Activated naive CD4-positive, alpha-beta T cell (primary cell): ENCODE measurements at places on chromosomes 2 and 18.
A peak's percentile ranks its signal among the peaks of the same experiment; 100 is the strongest.

DNA sequence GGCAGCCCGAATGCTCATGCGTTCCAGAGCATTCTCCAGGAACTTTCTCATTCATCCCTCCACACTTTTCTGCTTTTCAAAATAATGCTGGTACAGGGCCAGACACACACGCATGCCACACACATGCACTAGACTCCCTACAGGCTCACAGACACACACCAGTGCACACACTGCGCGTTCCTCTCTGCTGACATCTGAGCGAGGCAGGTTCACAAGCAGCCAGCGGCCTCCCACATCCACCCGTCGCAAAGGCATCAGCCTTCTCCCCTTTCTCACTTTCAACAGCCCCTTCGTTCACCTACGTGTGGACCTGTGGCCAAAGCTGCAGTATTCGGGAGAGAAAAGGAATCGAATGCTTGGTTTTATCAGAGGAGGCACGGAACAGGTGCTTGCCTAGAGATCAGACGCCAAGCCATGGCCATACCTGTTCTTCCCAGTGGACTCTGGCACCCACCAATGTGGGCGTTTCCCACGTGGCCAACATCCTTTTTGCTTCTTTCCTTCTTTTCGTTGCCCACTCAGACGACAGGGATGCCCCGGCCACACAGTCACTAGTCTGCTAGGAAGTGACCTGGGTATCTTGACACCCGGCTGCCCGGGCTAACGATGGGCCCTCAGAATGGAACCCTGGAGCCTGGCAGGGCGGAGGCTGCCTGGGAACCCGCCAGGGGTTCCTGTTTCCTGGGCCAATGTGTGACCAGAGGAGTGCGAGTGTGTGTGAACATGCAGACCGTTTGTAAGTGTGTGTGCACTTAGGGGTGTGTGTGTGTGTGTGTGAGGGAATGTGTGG lies 85.8 kb upstream of the ID2 start:
- no peak for DNase-seq

GRCh38 chr2:29831560-29831959 lies 89.8 kb downstream of the ALK start:
- no peak for DNase-seq

DNA sequence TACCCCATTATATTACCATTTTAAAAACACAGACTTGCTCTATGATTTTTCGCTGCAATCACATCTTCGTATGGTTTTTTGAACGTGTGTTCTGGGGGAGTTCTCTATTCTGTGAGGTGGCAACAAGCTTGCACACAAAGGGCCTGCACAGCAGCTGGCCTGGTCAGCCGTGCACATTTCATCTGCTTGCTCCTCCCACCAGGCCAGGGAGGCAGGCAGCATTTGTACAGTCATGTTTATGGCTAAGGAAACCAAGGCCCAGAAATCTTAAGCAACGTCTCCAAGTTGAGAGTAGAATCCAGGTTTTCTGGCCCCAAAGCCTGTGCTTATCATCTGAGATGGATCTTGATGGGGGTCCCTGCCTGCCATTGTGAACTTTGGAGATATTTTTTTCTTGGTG lies 106.4 kb upstream of the SMIM21 start:
- no peak for DNase-seq

GRCh38 chr2:144183727-144184126 lies 336.2 kb downstream of the ZEB2 start:
- DNase-seq = peak; percentile 34

DNA sequence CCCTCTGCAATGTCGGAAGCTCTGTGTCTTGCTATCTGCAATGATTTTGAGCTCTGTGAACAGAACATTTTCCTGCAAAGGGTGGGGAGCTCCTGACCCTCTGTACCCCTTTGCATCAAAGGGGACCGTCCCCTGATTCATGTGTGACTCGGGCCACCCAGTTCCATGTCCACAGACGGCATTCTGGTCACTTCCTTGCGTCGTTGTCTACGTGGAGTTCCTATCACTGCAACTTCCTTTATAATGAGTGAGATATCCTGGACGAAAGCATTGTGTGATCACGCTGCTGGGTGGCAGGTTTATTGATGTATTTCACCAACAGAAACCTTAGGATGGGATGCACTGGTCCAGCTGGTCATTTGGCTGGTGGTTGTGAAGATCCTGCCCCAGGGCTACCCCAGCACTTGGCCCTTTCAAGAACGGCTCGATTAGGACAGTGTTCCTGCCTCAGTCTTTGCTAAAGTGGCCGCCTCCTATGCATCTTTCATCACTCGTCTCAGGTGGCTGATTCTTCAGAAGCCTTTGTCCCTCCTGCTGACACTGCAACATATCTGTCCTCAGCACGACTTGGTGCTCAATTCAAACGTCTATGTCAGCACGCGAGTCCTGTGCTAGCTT lies 202.7 kb downstream of the ACKR3 start:
- no peak for DNase-seq

- DNase-seq = no peak
These were observed 1.8 kb downstream of the ADRA2B start for GRCh38 chr2:96114546-96114902.

DNA sequence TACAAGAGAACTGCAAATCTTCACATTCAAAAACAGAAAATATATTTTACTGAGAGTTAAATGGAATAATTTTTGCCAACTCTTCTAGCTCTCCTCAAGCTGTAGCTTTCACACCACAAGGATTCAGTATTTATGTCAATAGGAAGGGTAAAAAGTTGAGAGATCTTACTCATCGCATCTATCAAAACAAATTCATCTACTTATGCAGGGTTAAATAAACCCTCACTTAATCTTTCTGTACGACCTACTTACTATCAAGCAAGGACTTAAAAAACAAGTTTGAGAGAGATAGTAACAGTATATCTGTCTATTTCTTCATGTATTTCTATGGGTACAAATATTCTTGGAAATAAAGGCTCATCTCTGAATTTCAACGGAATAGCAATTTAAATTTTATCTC lies 35.5 kb downstream of the SIGLEC15 start:
- DNase-seq = no peak

DNA sequence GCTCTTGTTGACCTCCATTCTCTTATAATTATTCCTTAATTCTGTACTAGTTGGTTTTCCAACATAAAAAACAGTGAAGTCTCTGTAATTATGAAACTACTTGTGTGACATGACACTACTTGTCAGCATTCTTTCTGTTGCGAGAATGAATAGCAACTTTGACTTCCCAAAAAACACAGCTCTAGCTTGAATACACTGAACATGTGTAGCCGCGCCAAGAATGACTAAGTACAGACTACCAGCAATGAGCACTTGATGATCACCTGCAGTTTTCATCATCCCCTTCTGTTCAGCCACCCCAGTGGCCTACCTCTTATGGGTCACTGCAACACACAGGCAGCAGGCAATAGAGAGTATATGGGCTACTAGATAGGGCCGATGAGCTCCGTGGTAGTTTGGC lies 229.3 kb downstream of the TGIF1 start:
- DNase-seq = no peak

DNA sequence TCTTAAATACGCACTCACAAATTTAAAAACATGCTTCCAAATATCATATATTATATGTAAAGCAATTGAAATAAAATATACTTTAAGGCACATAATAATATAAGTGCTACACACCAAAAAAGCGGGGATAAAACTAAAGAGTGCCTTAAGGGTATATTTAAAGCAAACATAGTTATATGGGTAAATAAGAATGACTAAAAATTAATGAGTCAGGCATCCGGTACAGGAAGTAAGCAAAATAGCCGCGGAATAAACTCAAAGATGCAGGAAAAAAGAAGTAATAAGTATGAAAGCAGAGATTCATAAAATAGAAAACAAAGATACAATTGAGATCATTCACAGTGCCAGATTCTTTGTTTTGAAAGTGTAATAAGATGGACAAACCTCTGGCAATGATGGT lies 503.5 kb upstream of the SOX11 start:
- no peak for DNase-seq

DNA sequence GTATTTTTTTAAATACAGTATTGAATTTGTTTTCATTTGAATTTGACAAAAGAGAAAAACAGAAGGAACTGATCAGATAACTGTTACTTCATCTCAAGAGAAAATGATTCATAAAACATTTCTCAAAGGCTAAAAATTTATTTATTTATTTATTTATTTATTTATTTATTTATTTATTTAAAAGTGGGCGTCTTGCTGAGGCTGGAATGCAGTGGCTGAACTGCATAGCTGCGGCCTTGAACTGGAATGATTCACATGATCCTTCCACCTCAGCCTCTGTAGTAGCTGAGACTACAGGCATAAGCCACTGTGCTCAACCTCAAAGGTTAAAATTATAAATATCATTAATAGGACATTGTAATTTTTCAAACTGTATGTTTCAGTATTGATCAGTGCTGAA lies 4.5 kb upstream of the PUM2 start:
- no peak for DNase-seq

GRCh38 chr2:3827673-3828575 lies 124.5 kb downstream of the DCDC2C start:
- DNase-seq = no peak

DNA sequence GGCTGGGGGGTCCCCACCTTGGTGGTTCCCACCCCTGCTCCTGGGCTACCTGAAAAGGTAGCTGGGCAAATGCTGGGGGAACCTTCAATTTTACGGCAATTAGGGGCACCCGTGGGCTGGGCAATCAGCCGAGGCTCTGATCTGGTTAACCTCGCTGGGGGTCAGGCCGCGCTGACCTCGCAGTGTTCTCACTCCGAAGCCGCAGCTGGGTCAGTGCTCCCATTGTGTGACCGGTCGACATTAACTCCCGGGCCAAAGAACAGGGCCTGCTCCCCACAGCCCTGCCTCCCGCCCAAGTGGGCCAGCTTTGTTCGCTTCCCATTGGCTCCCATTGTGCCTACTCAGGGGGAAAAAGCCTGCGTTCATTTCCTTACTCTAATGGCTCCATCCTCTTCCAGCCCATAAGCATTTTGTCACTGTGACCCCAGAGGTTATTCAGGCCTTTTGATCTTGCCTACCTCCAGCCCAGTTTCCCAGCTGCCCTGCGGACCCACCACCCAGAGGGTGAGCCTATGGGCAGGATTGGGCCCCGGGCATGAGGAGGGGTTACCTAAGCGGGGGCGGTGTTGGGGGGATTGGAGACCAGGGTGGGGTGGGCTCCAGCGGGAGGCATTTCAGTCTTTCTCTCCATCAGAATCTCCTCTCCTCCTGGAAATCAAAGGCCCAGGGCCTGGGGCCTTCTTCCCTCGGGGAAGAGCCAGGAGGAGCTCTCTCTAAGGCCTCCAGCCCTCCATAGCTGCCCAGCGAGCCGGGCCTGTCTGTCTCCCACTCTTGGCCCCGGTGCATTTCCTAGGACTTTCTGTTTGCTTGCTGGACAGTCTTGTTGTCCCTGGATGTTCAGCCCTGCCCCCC lies 90.1 kb downstream of the MYCN start:
- no peak for DNase-seq

- no peak for DNase-seq
These were observed 135.1 kb downstream of the NFATC1 start for GRCh38 chr18:79530821-79531220.

DNA sequence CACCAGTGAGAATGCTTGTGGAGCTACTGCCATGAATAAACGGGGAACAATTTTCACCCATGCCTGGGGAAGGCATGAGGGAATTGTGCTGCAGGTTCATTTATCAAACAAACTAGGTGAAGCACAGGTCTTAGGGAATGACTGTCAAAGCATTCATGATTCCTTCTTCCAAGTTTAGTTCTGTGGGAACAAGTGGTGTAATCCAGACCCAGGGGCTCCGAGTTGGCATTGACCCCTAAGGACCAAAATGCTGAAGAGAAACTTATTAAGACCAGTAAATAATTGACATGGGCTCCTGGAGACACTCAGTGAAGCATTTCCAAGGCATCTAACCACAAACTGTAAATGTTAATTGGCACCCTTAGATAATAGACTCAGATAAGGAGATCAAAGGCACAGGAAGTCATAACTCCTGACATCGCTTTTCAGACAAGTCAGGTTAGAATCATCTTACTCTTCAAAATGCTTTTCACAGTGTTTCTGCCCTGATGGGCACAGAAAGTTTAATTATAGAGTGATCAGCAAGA lies 96.9 kb downstream of the SPP2 start:
- no peak for DNase-seq

DNA sequence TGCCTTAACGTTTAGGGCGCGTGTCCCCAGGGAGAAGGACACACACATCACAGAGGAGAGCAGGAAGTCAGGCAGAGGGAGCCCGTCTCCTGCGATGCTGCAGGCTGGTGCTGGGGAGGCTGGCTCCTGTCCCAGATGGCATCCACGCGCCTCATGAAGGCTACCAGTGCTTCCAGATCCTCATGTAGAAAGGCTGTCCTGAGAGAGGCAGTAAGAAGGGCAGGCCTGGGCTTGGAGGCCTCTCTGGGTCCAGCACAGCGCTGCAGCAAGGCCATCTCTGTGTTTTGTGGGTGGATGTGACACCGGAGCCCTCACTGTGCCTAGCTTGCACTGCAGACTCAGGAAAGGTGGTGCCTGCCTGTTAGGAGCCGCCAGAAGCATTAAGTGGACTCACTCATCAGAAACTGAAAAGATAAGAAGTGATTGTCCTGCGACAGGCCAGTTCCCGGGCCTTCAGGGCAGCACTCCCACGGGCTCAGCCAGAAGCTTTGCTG lies 62.7 kb downstream of the FAM168B start:
- DNase-seq = no peak

GRCh38 chr18:48714873-48715272 lies 176.0 kb downstream of the CTIF start:
- no peak for DNase-seq

- no peak for DNase-seq
These were observed 82.9 kb downstream of the CHRNA1 start for GRCh38 chr2:174681099-174682006.
